Coronary artery (tissue), 2 donors: ENCODE measurements at places on chromosomes 7 and 10.

DNA sequence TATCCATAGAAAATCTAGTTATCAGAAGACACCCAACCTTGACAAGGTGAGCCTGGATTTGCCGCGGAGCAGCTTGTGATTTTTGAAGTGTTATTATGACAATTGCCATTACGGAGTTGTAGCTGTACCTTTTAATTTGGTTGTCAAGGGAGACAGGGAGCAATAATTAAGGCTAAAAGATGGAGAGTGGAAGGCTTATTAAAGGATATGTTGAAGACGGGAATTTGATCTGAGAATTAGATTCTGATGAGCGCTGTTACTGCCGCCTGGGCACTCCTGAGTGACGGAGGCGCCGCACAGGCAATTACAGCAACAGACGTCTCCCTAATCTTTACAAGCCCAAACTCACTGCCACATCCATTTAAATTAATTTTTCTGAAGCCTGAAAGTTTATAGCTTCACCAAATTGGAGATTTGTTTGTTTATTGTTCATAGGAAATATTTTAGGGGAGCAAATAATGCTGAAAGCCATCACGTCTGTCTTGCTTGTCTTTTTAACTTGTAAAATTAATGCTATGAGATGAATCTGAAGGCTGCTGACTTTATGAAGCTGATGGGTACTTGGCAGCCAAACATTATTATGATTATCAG, 475.0 kb upstream of the ADARB2 start:
- no peak for DNase-seq

- DNase-seq, result no peak
Measured at GRCh38 chr7:43479042-43479441, 103.9 kb upstream of the STK17A start.

DNA sequence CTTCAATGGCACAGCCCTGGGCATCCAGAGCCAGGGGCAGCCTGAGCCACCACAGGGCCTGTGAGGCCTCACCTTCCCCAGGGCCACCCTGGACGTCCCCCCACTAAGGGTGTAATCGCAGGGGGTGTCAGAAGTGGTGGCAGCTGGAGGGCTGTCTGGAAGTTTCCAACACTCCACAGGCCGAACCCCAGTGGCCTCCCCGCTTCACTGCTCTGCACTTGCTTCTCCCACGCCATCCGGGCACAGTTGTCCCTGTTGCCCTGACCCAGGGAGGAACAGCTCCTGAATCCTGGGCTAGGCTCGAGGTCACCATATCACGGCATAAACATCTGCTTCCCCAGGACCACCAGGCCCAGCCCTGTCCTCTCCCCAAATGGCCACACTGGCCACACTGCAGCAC, 276.6 kb downstream of the MAD1L1 start:
- no peak for DNase-seq

- peak; percentile 52 for DNase-seq
Measured at GRCh38 chr10:123560301-123561140, 105.6 kb upstream of the GPR26 start.

DNA sequence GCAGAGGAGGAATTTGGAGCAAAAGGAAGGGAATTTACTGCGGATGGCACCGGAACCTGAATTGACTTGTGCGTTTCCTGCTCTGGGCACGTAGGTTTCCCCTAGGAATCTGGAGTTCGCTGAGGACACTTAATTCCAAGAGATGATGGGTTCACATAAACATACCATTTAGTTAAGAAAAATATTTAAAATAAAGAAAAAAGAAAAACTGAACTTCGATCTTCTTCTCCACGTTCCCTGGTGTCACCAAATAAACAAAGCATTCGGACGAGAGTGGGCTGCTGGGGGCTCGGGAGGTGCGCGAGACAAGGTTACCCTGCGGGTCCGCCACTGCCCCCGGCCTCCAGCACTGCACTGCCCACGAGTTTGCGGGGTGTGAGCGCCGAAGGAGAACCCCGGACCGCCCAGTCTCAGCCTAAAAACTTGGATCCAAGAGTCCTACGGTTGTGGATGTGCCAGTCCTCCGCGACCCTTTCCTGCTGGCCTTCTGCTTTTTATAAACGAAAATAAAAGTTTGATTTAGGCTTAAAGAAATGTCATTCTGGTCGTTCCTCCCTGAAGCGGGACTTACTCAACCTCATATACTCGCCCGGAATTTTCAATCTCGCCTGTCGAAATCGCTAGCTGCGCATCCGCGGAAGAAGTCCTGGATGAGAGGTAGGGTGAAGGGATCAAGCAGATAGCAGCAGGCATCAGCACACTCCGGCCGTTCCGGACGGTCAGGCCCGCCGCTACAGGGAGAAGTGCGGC, 30.3 kb downstream of the SKIDA1 start:
- no peak for DNase-seq

GRCh38 chr10:323651-324293, 188.5 kb downstream of the ZMYND11 start:
- DNase-seq, result peak; percentile 92

GRCh38 chr10:48243487-48243886, 31.0 kb downstream of the FRMPD2 start:
- no peak for DNase-seq

GRCh38 chr10:114179148-114179547, at the start of gene TDRD1:
TDRD1 (plus strand) TSS chr10:114179353; CDS start chr10:114187832, 8,479 bp downstream.
- no peak for DNase-seq

DNA sequence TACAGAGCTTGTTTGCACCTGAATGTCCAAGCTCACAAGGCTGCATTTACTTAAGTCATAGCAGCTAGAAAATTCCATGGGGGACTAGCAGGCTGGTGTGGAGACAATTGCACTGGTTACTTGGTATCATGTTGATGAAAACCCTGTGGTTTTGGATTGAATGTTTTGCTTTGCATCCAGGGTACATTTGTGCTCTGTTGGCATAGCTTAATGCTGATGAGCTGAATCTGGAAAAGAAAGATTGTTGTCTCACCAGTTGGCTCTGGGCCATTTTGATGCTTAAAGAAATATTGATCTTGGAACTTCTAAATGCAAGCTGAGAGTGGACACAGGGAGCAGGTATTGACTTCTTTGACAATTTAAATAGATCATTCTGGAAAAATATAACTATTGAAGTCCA, 122.5 kb upstream of the MBL2 start:
- no peak for DNase-seq

DNA sequence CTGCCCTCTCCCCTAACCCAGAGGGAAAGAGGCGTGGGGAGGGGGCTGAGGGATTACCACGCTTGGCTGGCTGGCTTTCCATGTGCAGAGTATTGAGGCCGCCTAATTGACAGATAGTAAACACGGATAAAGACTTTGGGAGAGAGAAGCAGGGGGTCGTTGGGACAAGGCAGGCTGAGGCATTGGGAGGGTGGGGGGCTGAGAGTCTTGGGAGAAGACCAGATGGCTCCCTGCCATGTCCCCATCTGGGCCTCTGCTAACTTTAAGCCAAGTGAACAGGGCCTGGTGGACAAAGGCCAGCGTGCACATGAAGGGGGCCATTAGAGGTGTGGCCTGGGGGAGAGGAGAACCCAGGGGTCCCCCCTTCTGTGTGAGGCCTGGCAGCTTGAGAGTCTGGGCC, 55.4 kb upstream of the MXI1 start:
- no peak for DNase-seq

GRCh38 chr7:83794829-83795228, 145.9 kb upstream of the SEMA3E start:
- DNase-seq, result no peak
